ENCODE measurements at places on chromosomes 1 and 21.

DNA sequence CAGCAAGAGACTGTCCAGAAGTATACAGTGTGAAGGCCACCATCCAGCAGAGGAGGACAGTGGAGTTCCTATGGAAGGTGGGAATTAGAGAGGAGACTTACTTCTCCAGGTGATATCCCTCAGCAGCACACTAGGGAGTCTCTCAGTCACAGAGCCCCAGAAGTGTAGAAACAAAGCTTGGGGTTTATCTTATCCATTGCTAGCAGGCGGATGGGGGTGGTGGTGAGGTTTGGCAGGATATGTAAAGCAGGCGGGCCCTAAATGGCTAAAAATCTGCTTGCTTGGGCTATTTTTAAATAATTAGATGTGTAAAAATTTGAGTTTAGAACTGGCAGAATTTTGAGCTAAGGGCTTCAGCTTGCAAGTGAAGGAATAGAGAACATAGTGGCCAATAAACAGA, 50.1 kb upstream of the RGS18 start:
- no peak for DNase-seq

DNA sequence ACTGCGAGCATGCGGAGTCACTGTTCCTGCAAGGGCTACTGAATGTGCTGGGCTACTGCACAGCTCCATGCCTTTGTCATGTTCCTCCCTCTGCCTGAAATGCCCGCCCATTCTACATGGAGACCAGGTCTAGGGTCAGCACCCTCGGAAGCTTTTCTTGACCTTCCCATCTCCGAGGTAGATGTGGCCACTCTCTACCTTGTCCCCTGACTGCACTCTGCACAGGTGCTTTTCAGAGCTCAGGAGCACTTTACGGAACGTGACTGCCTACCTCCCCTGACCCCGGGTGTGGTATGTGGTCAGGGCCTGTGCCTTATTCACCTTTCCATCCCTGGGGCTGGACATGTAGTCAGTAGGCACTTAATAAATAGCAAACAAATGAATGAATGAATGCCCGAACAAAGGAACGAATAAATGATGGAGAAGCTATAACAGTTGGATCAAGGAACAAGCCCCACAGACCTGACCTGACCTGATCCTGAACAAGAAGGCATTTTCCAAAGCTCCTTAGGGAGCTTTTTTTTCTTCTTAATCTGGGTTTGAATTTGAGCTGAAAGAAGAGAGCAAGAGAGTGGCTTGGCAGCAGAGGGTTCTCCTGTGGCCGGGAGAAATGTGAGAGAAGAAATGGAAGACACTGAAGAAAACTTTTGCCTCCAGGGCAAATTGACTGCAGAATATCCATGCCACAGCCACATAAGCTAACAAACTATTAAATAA, 7.9 kb downstream of the RD3 start:
- peak; percentile 82 for DNase-seq

- DNase-seq: no peak
Observed at GRCh38 chr1:205582046-205582445, 49.8 kb downstream of the ELK4 start.

DNA sequence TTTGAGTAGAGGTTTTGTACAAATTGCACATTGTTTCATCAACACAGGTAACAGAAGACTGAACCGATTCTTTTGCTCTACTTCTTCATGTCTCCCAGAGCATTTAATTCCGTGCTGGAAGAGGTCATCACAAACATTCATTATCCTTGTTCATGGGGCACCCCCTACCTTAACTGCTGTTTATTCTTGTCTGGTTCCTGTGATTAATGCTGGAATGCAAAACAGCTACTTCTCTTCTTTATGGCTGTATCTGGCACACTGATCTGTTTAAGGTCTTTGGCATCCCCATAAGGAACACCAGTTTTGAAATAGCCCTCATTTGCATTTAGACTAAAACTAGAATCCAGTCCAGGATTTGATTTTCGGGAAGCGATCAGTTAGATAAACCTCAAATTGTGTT, 42.2 kb downstream of the NTNG1 start:
- no peak for DNase-seq

GRCh38 chr1:107141491-107142126, 770 bp downstream of the NTNG1 start:
- no peak for DNase-seq

GRCh38 chr1:39833121-39833520, 44.5 kb upstream of the BMP8B start:
- no peak for DNase-seq

DNA sequence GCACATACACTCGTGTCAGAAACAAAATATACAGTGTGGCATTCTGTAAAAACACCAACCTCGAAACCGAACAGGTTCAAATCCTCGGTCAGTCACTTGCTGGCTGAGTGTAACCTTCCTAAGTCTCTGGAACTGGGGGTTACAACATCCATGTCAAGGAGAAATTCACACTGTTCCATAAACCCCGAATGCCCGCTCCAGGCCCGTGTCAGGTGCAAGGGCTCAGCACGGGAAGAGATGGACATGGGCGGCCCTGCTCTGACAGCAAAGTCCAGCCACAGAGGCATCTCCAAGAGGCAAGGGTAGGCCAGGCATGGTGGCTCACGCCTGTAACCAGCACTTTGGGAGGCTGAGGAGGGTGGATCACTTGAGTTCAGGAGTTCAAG, 79.5 kb downstream of the SLC66A1 start:
- no peak for DNase-seq

- DNase-seq: no peak
Observed at GRCh38 chr1:218324226-218324580, 20.9 kb upstream of the TGFB2 start.

All from vagina (tissue), 2 donors.